ENCODE measurements at places on chromosomes 4 and X. TPM values are rescaled to one million over a fixed set of nuclear protein-coding genes. Genes with fewer than 3 reads are reported as not detected.

GRCh38 chr4:98352940-98353339 lies 91.8 kb downstream of the RAP1GDS1 start:
- no peak for DNase-seq

Gene PNMA6A
- 3.2 TPM for polyA plus RNA-seq

DNA sequence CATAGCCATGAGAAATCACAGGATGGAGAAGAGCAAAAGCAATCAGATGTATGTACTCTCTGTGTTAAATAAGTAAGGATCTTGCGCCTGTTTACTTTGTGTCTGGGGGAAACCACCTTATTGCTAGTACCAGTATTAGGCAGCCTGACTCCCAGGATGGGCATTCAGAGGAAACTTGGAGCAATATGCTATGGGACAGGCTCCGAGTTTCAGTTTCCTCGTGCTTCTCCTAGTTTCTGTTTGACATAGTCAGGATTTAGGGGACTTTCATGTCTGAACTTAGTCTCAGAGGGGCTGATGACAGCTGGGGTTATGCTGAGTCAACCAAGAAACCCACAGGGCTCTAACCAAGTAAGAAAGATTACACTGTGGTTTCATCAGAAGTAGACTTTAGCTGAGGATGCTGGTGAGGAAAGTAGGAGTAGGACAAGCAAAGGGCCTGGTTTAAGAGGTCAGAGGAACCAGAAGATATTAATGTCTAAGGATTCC lies 13.5 kb downstream of the NSUN7 start:
- no peak for DNase-seq

- no peak for DNase-seq
Measured at GRCh38 chr4:41257257-41257901, 651 bp downstream of the UCHL1 start.

DNA sequence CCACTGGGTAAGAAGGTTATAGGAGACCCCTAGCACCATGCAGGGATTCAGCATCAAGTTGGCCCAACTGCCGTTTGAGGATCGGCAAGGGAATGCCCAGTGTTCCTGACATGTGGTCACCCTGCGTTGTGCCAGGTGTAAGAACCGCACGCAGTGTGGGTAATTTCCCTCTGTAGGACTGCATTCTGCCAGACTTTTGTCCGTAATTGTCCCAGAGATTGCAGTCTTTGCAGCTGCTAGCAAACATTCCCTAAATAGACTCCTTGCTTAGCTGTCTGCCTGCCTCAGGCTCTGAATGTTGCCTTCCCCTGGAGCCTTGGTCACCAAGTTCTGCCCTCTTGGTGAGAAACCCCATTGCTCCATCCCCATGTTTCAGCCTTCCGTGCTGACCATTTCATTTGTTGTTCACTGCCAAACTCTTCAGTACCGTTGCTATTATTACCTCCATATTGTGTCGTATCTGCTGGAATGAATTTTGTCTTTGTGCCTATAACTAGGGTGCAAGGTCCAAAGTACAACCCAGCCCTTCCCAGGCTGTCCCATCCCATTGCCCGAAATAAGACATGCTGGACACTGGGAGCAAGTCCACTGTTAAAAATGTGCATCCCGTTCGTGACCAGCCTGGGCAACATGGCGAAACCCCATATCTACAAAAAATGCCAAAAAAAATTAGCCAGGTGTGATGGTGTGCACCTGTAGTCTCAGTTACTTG lies 53.8 kb upstream of the USP9X start:
- DNase-seq, result no peak

Gene DCAF8L2
- polyA plus RNA-seq, result not detected

Gene SMPX
- polyA plus RNA-seq, result 8.2 TPM

DNA sequence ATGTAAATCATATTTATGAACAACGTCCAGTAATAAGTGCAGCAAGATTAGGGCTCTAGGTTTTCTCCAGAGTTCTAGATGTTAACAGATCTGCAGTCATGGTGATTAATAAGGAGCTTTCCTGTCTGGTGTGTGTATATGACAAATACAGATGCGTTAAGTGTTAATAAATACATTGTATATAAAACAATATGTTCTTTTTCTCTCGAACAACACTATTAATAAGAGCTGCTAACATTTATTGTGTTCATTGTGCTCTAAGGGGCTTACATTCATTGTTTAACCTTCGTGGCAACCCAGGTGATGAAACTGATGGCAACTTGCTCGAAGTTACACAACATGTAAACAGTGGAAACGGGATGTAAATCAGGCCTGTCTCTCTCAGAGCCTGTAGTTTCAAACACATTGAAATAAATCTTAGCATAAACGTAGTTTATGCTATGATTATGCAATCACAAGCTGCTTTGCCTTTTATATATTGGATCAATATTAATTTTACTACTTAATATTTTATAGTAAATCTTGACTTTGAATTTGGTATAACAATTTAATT lies 547 bp upstream of the CLGN start:
- DNase-seq, result peak; percentile 11

DNA sequence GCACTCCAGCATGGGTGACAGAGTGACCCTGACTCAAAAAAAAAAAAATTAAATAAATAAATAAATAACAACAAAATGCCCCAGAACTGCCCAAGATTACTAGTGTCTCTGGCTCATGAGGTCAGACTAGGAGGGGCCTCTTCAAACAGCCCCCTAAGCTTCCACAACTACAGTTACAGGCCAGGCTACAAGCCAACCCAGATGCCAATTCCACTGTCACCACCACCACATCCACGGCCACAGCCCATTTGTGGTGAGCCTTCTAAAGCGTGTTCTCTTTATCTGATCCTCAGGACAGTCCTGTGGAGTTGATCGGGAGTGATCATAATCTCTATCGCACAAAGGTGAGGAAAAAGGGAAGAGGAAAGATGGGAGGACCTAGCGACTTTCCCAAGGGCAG lies 36.6 kb downstream of the IGFBP7 start:
- DNase-seq, result no peak

Gene PHOX2B
- 0.08 TPM for polyA plus RNA-seq

GRCh38 chr4:51890760-51891159 lies 47.8 kb downstream of the DCUN1D4 start:
- DNase-seq, result no peak

GRCh38 chr4:1239141-1239949 lies 9.6 kb downstream of the CTBP1 start:
- no peak for DNase-seq

DNA sequence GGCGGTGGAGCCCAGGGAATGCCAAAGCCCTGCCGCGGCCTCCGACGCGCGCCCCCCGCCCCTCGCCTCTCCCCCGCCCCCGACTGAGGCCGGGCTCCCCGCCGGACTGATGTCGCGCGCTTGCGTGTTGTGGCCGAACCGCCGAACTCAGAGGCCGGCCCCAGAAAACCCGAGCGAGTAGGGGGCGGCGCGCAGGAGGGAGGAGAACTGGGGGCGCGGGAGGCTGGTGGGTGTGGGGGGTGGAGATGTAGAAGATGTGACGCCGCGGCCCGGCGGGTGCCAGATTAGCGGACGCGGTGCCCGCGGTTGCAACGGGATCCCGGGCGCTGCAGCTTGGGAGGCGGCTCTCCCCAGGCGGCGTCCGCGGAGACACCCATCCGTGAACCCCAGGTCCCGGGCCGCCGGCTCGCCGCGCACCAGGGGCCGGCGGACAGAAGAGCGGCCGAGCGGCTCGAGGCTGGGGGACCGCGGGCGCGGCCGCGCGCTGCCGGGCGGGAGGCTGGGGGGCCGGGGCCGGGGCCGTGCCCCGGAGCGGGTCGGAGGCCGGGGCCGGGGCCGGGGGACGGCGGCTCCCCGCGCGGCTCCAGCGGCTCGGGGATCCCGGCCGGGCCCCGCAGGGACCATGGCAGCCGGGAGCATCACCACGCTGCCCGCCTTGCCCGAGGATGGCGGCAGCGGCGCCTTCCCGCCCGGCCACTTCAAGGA lies at the start of gene FGF2:
TSS of gene FGF2 (plus strand) at position 279 of the 705 bp plus-strand sequence. CDS start at position 623, 344 bp downstream.
- DNase-seq, result peak; percentile 83

DNA sequence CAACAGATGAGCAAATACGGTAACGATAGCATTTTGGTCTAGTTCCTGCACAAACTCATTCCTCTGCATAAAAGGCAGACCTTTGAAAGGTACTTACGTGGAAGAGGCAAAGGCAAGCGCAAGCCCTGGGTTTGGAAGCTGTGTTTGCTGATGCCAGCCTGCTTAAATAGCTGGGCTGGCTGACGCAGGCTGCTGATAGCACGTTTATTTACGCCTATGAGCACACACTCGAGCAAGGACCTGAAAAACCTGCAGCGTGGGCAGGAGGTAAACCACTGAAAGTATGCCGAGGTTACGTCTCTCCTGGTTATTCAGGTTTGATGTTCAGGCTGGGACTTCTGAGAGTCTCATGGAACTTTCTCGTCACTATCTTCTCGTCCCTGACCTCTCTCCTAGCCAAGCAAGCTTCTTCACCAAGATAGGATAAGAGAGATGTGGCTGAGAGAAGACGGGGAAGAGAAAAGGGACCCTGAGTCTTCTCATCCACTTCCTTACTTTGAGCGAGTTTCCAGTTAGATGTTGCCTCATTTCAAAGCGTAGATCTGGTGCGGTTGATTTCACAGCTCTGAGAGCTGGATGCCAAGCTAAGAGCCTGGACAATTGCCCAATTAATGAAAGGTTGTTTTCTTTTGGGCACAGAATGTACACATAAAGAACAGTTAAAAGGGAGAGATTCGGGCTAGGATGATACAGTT lies at the start of gene HOPX:
TSS of gene HOPX (minus strand) at position 139 of the 695 bp plus-strand sequence. CDS start 23,480 bp downstream, outside the sequence.
- DNase-seq, result peak; percentile 71
